ENCODE measurements at places on chromosomes 11 and 22. TPM values are rescaled to one million over a fixed set of nuclear protein-coding genes. Genes with fewer than 3 reads are reported as not detected.

Gene MTFP1
- total RNA-seq, result 59.0 TPM

Gene MS4A12
- not detected for total RNA-seq

GRCh38 chr22:26461188-26461810 lies 22.3 kb downstream of the HPS4 start:
- DNase-seq, result no peak

- DNase-seq, result no peak
Measured at GRCh38 chr22:37435970-37436603, 8.8 kb upstream of the ELFN2 start.

DNA sequence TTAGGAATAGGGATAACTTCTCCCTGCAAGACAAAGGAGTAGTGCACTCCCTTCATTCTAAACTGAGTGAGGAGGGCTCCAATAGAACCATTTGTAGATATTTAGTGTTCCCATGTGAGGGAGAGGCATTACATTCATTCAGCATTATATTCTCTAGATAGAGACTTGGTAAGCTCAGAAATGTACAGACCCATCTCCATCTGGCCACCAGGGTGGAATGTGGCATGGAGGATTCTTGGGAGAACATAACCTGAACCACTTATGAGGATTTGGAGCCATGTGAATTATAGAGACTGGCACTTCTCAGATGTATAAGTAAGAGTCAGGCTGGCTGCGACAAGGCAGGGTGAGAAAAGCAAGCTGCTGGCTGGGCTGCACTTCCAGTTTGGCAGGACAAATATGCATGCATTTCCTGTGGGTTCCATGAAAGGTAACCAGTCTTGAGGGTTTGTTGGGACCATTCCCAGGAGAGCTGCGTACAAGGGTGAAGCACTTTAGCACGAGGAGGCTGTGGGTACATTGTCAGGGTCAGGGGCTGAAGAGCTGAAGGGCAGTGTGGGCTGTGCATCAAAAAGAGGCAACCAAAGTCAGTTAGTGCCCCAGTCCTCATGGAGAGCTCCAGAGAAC lies 9.2 kb downstream of the RRP8 start:
- DNase-seq, result no peak

Gene KRTAP5-10
- not detected for total RNA-seq

DNA sequence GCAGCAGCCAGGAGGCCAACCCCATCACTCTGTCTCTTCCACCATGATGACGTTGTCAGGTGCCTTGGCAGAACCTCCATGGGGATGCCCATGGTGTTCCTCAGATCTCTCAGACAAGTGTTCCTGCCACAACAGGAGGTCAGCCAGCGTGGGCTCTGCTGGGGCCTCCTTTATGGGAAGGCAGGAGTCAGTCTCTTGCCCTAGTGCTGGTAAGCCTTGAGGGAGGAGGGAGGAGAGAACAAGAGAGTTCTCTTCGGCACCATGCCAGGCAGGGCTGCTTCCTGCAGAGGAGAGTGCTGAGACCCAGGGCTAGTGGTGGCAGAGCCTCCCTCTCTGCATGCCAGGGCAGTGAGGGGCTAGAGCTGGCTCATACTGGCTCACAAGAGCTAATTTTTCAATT lies 32.5 kb downstream of the GNAZ start:
- DNase-seq, result no peak

- peak; percentile 86 for DNase-seq
Measured at GRCh38 chr11:44611687-44612434, 46.4 kb downstream of the CD82 start.

- no peak for DNase-seq
Measured at GRCh38 chr11:133402551-133402950, 129.8 kb downstream of the OPCML start.

Gene EMID1
- total RNA-seq, result 17.5 TPM

GRCh38 chr11:1546536-1547466 lies 25.3 kb downstream of the DUSP8 start:
- DNase-seq, result no peak

Gene MEN1
- total RNA-seq, result 31.1 TPM

Gene PARVG
- total RNA-seq, result 95.7 TPM

Gene ANKK1
- total RNA-seq, result not detected

Data from GM12878 (cell line).